ENCODE measurements at places on chromosomes 12 and 14.

DNA sequence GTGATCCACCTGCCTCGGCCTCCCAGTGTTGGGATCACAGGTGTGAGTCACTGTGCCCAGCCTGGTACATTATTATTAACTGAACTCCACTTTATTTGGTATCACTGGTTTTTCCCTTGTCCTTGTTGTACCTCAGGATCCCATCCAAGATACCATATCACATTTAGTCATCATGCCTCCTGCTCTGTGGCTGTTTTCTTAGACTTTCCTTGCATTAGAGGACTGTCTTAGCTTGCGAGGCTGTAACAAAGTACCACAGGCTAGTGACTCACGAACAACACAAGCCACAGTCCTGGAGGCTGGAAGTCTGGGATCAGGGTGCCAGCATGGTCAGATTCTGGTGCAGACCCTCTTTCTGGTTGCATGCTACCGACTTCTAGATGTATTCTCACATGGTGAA lies 12.2 kb downstream of the KLC1 start:
- DNase-seq: no peak

GRCh38 chr12:14850929-14851663 lies 7.8 kb upstream of the ART4 start:
- no peak for DNase-seq

DNA sequence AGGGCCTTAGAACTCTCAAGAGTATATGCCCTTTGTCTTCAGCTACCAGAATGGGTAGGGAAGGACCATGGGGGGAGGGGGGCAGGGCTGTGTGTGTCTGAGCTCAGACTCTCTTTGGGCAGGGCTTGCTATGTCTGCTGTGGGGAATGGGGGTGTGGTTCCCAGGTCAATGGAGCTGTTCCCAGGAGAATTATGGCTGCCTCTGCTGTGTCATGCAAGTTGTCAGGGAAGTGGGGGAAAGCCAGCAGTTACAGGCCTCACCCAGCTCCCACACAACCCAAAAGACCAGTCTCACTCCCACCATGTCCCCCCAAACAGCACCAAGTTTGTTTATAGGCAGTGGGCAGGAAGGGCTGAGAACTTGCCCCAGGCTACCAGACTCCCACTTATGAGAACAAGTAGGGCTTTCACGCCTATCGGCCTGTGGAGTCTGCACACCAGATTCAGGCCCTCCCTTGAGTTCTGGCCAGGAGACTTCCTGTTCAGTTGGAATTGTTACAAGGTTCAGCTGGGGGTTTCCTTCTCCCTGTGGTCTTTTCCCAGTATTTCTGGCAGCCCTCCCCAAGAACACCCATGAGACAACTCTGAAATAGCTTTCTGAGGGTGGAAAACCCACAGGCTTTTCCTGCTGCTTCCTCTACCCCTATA lies 6.1 kb upstream of the SERPINA11 start:
- DNase-seq: no peak

GRCh38 chr14:94355191-94355794 lies 32.2 kb upstream of the SERPINA6 start:
- no peak for DNase-seq

GRCh38 chr12:108896336-108896735 lies 16.4 kb downstream of the DAO start:
- DNase-seq: no peak

- no peak for DNase-seq
These were observed 9.0 kb downstream of the TMBIM6 start for GRCh38 chr12:49750027-49750995.

GRCh38 chr14:89550821-89551220 lies 133.8 kb upstream of the FOXN3 start:
- DNase-seq: no peak

- peak; percentile 38 for DNase-seq
These were observed 559 bp upstream of the CKAP4 start for GRCh38 chr12:106248312-106248845.

DNA sequence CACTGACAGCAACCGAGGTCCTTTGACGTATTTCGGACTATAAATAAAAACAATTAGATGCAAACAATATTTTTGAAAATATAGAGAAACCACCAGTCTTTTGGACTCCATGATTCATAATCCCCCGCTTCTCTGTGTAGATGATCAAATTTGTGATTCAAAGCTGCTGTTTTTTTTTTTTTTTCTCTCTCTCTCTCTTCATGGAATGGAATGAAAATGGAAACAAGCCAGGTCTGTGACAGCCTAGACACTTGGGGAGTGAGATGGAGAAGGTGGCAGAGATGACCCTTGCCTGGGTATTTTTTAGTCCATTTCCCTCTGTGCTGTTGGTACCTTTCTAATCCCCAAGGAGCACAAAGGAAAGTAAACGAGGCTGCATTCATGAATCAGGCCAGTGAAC lies 248.5 kb downstream of the GLT1D1 start:
- no peak for DNase-seq

DNA sequence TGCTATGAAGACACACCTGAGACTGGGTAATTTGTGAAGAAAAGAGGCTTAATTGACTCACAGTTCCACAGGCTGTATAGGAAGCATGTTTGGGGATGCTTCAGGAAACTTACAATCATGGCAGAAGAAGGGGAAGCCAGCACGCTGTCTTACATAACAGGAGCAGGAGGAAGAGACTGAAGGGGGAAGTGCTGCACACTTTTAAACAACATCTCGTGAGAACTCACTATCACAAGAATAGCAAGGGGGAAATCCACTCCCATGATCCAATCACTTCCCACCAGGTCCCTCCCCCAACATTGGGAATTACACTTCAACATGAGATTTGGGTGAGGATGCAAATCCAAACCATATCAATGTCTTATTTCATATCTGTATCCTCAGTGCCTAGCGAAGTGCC lies 307.2 kb downstream of the ATP23 start:
- no peak for DNase-seq

DNA sequence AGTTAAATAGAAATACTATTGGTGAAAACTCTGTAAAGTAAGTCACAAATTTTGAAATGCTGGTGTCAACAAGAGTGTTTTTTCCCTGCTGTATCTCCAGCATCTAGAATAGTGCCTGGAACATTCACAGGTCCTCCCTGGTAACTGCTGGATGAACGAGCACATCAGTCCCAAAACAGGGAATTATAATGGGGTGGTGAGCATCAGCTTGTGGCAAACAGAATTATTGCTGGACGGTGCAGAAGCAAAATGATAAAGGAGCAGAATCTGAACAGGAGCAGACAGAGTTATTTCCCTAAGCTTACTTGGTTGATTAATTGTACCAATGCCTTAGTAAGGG lies 129.9 kb downstream of the GRIP1 start:
- DNase-seq: no peak
